ENCODE measurements at places on chromosomes 3 and 15.

DNA sequence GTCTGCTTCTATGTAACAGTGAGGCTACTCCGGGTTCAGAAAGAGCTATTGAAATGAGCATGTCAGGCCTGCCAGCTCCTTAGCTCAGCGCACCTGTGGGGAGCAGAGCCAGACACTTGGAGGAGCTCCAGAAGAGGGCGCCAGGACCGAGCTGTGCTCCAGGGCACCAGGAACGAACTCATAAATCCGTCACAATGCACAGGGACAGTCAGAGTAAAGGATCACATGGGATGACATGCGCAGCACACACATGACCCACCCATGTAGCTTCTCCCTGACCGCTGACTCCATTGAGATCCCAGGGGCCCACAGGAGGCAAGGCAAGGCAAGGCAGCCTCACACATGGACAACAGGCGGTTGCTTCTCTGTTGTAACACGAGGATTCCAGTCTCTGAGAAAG lies 26.0 kb upstream of the GNB5 start:
- no peak for DNase-seq

DNA sequence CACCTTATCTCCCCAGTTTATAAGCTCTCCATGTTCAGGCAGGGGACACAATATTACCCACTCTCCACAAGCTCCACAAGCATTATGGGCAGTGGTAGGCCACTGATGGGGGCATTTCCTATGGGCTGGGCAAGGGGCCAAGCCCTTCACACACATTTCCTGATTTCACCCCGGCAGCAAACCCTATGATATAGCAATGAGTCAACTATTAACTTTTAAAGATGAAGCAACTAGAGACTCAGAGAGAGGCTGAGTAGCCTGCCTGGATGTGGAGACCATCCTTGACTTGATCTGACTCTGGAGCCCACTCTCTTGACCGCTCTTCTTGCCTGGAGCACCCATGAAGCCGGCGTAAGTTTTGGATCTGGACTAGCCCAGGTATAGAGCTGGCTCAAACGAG lies 27.4 kb downstream of the FOXL2NB start:
- no peak for DNase-seq

- DNase-seq: no peak
These were observed 32.9 kb downstream of the TBC1D2B start for GRCh38 chr15:78044407-78045155.

DNA sequence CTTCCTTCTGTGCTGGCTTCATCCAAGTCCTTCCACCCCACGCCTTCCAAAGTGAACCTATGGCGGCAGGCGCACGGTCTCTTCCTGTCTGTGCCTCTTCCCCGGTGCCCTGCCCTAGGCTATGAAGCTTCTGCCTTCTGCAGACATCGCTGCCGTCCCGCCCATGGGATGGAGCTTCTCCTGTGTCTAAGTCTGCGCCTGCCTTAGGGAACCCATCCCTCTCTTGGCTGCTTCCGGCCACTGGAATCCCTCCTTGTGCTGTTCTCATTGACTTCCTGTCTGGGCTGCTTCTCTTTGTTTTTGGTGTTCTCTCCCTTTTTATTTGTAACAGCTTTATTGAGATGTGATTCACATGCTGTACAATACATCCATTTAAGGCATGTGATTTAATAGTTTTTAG lies 17.2 kb downstream of the CHCHD6 start:
- DNase-seq: no peak

- DNase-seq: no peak
These were observed 49.2 kb upstream of the P3H2 start for GRCh38 chr3:190169877-190170276.

- no peak for DNase-seq
These were observed 655.2 kb downstream of the RBMS3 start for GRCh38 chr3:29936054-29936453.

GRCh38 chr15:45635191-45635638 lies 386 bp downstream of the SQOR start:
- no peak for DNase-seq

DNA sequence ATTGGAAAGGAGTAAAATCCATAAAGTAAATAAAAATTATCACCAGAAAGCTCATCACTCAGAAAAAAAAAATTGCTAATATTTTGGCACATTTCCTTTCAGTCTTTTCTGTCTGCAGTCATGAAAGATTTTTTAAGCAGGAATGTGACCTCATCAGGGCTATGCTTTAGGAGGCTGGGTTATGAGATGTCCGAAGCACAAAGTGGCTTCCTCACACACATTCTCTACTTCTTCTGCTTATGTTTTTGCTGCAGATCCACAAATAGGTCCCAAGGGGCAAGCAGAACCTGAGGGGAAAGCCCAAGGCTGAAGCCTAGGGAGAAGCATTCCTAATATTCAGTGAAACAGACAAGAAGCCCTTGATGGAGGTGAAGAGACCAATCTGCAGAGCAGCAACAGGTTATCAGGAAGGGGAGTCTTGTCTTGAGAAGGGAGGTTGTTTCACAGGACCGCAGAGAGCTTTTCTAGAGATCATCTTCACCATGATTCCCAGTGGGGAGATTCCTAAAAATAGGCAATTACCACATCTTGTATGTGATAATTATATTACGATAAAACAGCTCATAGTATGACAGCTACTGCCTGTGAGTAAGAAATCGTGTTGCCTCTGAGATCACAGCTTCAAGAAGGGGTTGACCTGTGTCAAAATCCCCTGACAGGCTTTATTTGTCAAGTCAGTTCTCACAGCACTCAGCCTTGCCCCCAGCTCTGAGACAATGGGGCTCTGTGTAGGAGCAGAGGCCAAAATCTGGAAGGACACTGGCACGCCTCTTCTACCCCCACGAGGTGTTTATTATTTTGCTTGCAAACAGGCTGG lies 60.5 kb downstream of the IGF2BP2 start:
- no peak for DNase-seq

GRCh38 chr3:136262559-136262958 lies 12.4 kb downstream of the PCCB start:
- no peak for DNase-seq

- no peak for DNase-seq
These were observed 29.2 kb downstream of the PLOD2 start for GRCh38 chr3:146131616-146132410.

DNA sequence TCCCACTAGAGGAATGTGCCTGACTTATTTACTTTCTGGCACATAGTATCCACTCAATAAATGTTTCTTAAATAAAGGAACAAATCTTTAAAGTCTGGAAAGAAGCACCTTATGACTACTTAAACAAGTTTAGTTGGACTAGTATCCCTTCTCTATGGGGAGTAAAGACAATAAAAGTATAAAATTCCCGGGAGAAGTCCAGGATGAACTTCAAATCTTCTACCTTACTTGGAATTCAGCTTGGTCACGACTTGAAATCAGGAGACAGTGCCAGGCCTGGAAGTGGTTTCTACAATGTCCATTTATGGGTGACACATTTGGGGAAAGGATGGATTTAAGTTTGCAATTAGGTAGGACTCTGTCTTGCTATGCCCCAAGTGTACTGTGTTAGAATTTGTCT lies 196.5 kb downstream of the NR1D2 start:
- no peak for DNase-seq

GRCh38 chr15:58584789-58585461 lies 153.1 kb downstream of the LIPC start:
- DNase-seq: no peak

- no peak for DNase-seq
These were observed 40.2 kb upstream of the GOLGA8J start for GRCh38 chr15:30042556-30042955.

- no peak for DNase-seq
These were observed 134.8 kb upstream of the MB21D2 start for GRCh38 chr3:193052354-193053045.

GRCh38 chr3:128489927-128490649 lies 2.9 kb downstream of the GATA2 start:
- no peak for DNase-seq

GRCh38 chr15:100517846-100518245 lies 10.9 kb downstream of the CERS3 start:
- DNase-seq: no peak

DNA sequence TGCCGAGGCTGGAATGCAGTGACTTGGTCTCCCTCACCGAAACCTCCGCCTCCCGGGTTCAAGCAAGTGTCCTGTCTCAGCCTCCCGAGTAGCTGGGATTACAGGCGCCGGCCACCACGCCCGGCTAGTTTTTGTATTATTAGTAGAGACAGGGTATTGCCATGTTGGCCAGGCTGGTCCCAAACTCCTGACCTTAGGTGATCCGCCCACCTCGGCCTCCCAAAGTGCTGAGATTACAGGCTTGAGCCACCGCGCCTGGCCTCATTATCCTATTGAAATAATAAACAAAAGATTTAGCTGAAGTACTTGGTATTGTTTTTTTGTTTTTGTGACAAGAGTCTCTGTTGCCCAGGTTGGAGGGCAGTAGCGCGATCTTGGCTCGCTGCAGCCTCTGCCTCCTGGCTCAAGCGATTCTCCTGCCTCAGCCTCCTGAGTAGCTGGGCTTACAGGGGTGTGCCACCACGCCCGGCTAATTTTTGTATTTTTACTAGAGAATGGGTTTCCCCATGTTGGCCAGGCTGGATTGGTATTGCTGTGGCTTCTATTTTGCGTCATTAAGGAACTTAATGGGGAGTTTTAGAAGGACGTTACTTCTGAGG lies 1.5 kb downstream of the RPL35A start:
- DNase-seq: no peak

DNA sequence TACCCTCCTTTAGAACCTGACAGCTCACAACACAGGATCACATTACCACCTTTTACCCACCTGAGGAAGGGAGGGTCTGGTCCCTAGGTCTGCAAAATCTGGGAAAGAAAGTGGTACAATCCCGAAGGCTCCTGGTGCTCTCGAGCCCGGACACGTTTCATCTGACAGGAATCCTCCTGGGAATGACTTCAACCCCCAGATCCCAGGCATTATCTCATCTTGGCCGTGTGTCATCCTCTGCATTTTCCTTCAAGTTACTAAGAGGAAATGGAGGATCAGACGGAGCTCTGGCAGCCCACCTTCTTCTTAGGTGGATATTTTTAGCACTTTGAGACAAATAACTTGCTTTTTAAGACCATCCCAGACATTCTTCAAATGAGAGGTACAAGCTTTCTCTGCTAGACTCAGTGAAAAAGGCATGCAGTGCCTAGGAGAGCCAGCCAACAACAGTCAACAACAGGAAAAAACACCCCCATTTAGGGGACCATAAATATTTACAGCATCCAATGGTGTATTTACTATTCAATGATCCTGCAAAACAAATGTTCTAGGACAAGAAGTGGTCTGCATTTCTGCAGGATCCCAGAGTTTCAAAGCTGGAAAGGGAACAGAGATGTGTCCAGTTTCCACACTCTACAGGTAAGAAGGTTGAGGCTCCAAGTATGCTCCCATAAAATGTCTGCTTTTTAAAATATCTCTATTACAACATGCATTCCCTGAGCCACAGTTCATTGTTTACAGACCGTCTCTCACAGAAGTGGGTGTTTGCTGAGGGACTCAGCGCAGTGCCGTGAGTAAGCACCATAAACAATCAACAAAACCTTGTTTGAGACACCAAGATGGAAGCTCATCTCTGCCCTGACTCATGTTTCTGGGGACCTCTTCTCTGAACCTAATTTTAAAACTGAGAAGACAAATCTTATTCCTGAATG lies 38.3 kb upstream of the ARHGEF3 start:
- no peak for DNase-seq

- no peak for DNase-seq
These were observed 42.1 kb upstream of the FGF7 start for GRCh38 chr15:49380912-49381311.

DNA sequence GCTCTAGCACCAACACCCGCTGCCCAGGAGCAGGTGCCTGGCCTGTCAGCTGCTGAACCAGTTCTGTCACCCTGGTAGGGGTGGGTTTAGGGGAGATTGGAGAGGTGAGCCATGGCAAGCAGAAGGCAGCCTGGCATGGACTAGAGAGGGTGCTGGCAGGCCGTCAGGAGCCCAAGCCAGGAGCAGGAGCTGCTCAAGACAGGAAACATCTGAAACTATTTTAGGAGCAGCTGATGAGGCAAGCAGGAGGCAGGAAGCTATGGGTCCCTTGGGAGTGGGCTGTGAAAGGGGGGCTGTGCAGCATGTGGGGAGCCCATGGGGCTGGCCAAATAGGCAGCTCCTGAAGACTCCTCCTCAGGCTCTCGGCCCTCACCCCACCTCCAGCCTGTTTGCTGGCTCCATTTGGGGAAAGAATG lies 2.3 kb downstream of the INKA1 start:
- DNase-seq: peak; percentile 83

GRCh38 chr3:187983484-187984124 lies 170.4 kb upstream of the LPP start:
- DNase-seq: no peak

GRCh38 chr15:46111730-46112129 lies 476.9 kb downstream of the SQOR start:
- DNase-seq: no peak

Data from renal cortex interstitium (tissue), 15 donors.